ENCODE measurements at places on chromosomes 6 and 20.

GRCh38 chr20:45344168-45344860 is 3.9 kb downstream of the SDC4 start:
- peak; percentile 48 for DNase-seq

GRCh38 chr20:39670988-39671387 is 708.8 kb downstream of the DHX35 start:
- DNase-seq, result no peak

- no peak for DNase-seq
Measured at GRCh38 chr6:7912024-7912423, 1.4 kb upstream of the TXNDC5 start.

DNA sequence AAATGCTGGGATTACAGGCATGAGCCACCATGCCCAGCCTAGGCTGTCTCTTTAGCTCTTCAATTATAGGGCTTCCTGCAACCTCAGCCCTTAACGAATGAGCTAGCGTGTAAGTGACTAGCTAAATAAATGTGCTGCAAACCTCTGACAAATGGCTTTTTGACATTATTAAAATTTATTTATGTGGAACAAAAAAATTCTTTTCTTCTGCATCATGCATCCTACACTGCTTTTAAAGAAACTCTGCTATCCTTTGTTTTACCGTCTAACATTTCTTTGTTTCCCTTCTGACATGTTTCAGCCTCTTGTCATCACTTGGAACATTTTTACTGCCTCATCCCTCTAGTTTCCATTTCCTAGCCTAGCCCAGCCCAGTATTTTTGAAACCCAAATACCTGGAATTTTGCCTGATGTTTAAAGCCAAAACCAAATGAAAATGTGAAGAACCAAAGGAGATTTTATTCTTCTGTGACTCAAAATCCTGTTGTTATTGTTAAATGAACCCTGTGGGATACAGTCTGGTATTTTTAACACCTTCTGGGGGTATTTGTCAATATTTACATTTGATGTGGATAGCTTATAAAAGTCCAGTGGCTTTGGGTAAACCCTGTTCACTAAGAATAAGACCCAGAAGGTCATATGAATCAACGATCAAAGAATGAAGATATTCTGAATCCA is 9.5 kb downstream of the NT5E start:
- DNase-seq, result no peak
